ENCODE measurements at places on chromosomes 12 and 14. TPM values are rescaled to one million over a fixed set of nuclear protein-coding genes. Genes with fewer than 3 reads are reported as not detected.

DAO gene
- not detected for total RNA-seq

RAD9B gene
- total RNA-seq = 0.25 TPM

WIF1 gene
- not detected for total RNA-seq

SMIM41 gene
- total RNA-seq = under 0.01 TPM

CMTM5 gene
- total RNA-seq = not detected

LRRIQ1 gene
- 0.38 TPM for total RNA-seq

RPL36AL gene
- 233 TPM for total RNA-seq

LALBA gene
- not detected for total RNA-seq

ADGRD1 gene
- 0.26 TPM for total RNA-seq

PLEKHG7 gene
- not detected for total RNA-seq

FAM181A gene
- not detected for total RNA-seq

NUAK1 gene
- total RNA-seq = 22.2 TPM

LGR5 gene
- total RNA-seq = not detected

PTGER2 gene
- total RNA-seq = not detected

IL26 gene
- not detected for total RNA-seq

MAP1LC3B2 gene
- total RNA-seq = 0.13 TPM

CEBPE gene
- not detected for total RNA-seq

EEF1AKMT3 gene
- total RNA-seq = 4.5 TPM

AQP6 gene
- total RNA-seq = not detected

SDSL gene
- total RNA-seq = 3.3 TPM

PLD4 gene
- not detected for total RNA-seq
